NCI-H1436 treated with DMSO at 0.1 percent for 48 hours (cell line): ENCODE measurements at places on chromosomes 16 and 17.
A peak's percentile ranks its signal among the peaks of the same experiment; 100 is the strongest.

GRCh38 chr16:18932243-18932987 is 6.2 kb upstream of the SMG1 start:
- DNase-seq = no peak

GRCh38 chr17:76701471-76701967 is 9.2 kb downstream of the MXRA7 start:
- DNase-seq = no peak

GRCh38 chr17:82611140-82612058 is 36.8 kb downstream of the WDR45B start:
- peak; percentile 27 for DNase-seq

- DNase-seq = no peak
Observed at GRCh38 chr17:64441772-64442540, 7.0 kb upstream of the MILR1 start.

DNA sequence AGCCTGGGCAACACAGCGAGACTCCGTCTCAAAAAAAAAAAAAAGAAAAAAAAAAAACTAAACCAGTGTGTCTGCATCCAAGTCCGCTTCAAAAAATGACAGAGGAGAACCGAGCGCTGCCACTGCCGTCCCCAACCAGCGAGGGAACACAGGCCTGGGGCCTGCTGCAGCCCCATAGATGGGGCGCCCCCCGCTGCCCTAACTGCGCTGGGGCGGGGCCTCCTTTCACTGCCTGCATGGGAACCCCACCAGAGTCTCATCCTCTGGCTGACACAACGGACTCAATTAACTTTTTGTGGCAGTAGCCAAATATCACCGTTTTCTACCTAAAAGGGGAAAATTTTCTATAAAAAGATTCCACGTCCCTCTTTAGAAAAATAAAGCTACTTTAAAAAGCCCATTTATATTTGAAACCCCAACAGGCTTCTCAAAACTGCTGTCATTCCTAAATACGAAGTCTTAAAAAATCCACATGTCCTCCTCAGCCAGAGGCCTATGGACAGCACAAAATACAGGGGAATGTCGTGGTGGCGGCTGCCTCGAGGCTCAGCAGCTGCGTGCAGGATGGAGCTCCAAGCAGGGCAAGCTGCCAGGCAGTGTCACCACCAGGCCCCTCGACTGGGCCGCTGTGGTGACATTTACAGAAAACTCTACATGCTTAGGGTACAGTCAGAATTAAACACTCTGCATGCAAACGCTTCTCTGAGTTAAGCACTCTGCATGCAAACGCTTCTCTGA is 30.3 kb downstream of the KLHDC4 start:
- DNase-seq = no peak
